PC-9 (cell line): ENCODE measurements at places on chromosomes 5 and 9. TPM values are rescaled to one million over a fixed set of nuclear protein-coding genes. Genes with fewer than 3 reads are reported as not detected.

ST6GALNAC4 gene
- total RNA-seq: 28.3 and 44.3 TPM in 2 replicates

IRX4 gene
- not detected in 2 replicates for total RNA-seq

DNA sequence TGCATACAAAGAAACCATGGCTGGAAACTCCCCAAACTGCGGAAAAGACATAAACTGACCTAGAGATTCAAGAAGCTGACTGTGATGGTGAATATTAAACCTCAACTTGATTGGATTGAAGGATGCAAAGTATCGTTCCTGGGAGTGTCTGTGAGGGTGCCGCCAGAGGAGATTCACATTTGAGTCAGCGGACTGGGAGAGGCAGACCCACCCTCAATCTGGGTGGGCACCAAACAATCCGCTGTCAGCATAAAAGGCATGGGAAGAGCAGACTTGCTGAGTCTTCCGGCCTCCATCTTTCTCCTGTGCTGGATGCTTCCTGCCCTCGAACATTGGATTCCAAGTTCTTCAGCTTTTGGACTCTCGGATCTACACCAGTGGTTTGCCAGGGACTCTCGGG, 24.8 kb upstream of the WDR5 start:
- H3K27ac ChIP-seq: no peak overlapping the region
- H3K27me3 ChIP-seq: peaks cover 21% of the 10 kb centered on the region
- no peak for DNase-seq
- H3K36me3 ChIP-seq: no peaks in the 10 kb centered on the region
- no peak overlapping the region for H3K4me3 ChIP-seq

DNA sequence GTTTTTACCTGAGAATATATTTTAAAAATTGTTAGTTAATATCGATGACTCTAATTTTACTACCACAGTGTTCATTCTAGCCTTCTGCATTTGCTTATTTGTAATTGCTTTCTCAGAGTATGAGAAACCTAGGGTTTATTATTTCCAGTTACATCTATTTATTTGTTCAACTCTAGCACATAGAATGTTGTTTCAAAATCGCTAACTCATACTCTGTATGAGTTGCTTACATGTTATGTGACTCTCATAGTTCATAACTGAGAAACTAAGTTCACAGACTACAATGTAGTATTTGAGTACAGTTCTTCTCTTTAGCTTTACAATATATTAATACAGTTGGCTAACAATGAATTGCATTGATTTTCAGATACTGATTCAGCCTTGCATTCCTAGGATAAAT, 103.2 kb downstream of the MACROH2A1 start:
- DNase-seq: no peak
- H3K27ac ChIP-seq: no peak overlapping the region
- H3K4me3 ChIP-seq: no peak overlapping the region
- H3K36me3 ChIP-seq: no peaks in the 10 kb centered on the region
- no peaks in the 10 kb centered on the region for H3K4me1 ChIP-seq

DNA sequence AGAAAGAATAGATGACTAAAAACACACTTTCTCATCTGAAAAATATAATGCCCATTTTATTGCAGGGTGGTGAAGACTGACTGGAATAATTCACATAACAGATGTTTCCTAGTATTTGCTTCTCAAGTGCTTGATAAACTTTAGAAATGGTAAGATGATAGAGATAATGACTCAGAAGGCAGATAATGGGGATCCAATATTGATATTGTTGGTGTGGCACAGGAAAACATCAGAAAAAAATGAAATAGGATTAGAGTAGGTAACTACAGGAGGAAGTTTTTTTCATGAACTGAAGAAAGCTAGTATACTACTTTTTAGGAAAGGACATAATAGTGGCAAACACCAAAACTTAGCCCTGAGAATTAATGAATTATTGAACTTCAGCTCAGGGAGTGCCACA, 20.2 kb upstream of the F2RL2 start:
- no peak for DNase-seq
- H3K27me3 ChIP-seq: no peaks in the 10 kb centered on the region
- H3K36me3 ChIP-seq: no peaks in the 10 kb centered on the region
- H3K4me3 ChIP-seq: no peak overlapping the region
- H3K4me1 ChIP-seq: no peaks in the 10 kb centered on the region

GRCh38 chr5:40652441-40653220, 27.1 kb upstream of the PTGER4 start:
- H3K36me3 ChIP-seq: no peaks in the 10 kb centered on the region
- no peak overlapping the region for H3K27ac ChIP-seq
- no peak for DNase-seq
- no peaks in the 10 kb centered on the region for H3K27me3 ChIP-seq
- H3K4me1 ChIP-seq: no peaks in the 10 kb centered on the region

GRCh38 chr9:27344776-27345175, 47.8 kb upstream of the EQTN start:
- H3K4me3 ChIP-seq: no peak overlapping the region
- H3K4me1 ChIP-seq: no peaks in the 10 kb centered on the region
- H3K27ac ChIP-seq: no peak overlapping the region
- H3K27me3 ChIP-seq: no peaks in the 10 kb centered on the region

DNA sequence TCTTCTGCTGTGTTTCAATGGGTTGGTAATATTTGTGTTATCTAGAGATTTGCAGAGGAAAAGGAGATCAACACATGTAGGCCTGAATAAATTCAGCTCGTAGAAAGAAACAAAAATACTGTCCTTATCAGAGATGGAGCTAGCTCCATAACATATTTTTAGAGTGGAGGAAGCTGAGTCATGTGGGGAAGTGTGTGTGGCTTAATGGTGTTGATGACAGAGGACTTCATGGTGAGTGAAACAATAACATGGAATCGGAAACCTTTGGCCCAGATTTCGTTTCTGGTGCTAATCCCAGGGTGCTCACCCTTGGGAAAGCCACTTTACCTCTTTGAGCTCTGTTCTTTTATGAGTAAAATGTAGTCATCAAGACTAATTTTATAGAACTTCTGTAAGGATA, 825.0 kb downstream of the TLR4 start:
- DNase-seq: no peak
- H3K27me3 ChIP-seq: no peaks in the 10 kb centered on the region
- H3K36me3 ChIP-seq: no peaks in the 10 kb centered on the region
- H3K4me3 ChIP-seq: no peak overlapping the region
- H3K4me1 ChIP-seq: no peaks in the 10 kb centered on the region
